Stimulated activated CD8-positive, alpha-beta memory T cell treated with anti-CD3 and anti-CD28 coated beads, Interleukin-15, amount 100 ng/mL, for 24 hours (primary cell): ENCODE measurements at places on chromosomes 16 and 17.

DNA sequence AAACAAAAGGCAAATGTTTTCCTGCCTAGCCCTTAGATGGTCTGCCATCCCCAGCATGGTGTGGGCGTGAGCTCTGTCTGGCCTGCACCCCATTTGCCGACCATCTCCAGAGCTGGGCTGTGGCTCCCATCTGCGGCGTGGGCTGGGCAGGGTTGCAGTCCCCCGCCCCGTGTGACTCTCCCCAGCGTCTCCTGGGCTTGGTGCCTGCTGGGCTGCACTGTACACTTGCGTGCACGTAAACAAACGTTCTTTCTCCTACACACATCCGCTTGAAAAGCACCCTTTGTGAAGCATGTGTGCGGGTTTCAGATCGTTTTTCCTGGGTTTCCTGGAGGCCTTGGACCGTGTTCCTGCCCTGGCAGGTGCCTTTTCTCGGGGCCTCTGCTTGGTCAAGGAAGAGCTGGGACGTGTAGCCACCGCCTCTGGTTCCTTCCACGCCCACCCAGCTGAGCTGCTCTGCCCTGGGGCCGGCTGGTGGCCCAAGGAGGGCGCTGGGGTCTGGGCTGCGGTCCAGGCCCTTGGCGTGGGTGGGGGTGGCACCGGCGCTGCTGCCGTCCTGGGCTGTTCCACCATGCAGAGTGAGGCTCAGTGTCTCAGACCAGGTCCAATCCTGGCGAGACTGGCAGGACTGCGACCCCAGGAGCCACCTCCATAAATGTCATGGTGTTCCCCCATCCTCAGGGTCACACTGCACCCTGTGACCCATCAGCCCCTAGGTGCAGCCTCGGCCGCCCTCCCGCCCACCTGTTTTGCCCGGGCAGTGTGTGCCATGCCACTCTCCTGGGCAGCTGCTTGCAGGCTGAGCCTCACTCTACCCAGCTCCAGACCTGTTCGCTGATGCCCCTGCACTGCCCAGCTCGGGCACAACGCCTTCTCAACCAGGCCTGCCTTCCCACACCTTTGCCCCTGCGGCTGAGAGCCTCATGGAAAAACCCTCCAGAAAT, 9.9 kb upstream of the BAIAP3 start:
- DNase-seq, result no peak

GRCh38 chr16:383326-384051, 1.7 kb upstream of the PGAP6 start:
- DNase-seq, result no peak

DNA sequence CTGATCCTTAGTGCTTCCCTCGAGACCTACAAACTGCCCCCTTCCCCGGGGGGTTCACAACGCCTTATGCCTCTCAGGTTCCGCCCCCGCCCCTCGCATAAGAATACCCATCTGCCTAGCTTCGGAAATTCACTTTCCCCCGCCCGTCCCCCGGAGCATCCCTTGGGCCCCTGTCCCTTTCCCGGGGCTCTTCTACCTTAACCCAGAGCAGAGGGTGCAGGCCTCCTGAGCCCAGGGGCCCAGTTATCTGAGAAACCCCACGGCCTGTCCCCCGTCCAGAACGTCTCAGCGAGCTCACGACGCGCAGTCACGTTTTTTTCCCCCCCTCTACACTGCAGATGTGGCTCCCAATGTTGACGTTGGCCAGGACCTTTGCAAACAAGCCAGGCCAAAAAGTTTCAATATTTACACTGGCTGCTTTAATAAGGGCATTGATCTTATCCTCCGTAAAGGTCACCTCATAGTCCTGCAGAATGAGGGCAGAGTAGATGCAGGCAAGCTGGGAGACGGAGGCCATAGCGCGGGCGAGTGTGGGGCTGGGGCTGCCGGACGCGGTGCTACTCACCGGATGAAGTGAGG, 1.4 kb upstream of the NBR1 start:
- peak; percentile 2 for DNase-seq

- DNase-seq, result no peak
Measured at GRCh38 chr16:46555951-46556350, 65.2 kb downstream of the SHCBP1 start.

DNA sequence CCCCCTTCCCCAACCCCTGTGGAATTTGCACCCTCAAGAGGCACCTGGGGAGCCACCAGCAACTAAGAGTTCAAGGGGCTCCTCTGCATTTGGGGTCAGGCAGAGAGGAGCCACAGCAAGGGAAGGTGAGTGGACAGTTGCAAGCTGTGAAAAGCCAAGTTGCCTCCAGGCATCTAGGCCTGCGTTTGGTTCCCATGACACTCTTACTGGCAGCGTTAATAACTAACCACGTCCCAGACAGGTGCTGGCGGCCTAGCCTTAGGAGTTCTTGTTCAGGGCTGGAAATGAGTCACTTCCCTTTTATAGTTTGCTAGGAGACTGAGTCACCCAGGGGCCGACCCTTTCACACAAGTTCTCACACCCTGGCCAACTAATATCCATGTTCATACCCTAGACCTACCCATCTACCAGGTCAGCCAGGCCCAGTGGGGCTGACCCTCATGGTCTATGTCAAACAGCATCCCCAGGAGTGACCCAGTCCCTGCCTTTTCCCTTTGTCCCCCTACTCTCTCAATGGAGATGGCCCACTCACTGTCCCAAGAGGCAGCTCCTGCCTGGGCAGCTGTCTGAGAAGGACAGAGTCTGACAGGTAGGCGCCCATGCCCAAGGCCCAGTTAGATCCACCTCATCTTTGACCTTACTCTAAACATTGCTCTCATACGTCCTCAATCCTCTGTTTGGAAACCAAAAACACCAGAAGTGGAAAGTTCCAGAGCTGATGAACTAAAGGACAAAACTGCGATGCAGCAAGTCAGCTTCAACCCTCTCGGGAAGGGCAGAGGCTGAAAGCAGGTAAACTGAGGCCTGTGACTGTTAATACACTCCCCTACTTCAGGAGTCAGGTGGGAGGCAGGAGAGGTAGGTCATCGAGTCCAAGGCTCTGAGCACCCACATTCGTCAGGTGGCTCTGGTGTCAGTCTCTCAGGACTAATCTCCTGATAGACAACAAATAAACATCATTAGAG, 300.6 kb downstream of the SOX9 start:
- DNase-seq, result no peak

- no peak for DNase-seq
Measured at GRCh38 chr17:29196769-29197515, 16.7 kb upstream of the MYO18A start.

DNA sequence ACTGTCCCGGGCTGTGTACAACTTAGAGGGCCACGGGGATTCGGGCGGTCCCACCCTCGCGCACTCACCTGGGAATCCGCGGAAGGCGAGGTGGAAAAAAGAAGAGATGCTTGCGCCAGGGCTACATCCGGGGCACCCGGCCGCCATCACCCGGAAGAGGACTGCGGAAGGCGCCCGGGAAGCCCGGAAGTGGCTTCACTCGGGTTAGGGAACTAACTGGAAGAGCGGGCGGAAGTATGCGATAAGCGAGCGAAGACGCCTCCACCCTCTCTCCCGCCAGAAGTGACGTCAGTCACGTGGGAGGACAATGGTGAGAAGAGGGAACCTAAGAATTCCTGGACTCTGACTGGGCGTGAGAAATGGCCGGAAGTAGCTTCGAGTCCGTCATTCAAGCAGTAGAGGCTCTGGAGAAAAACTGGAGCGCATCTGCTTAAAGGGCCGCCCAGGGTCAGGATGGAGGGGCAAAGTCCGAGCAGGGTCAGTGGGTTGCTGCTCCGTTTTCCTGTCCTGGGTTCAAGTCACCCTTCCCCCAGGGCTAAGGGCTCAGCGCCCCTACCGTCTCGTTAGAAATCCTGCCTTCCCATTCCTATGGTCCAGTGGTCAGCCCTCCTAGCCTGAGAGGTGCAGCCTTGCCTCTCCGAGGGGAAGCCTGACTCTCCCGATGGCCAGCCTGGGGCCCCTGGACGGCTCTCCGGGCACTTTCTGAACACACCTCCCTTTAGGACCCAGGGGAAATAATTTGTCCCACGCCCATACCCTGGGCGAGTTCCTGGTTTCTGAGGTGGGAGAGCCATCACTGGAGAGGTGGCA, at the start of gene CD2BP2:
Gene CD2BP2 (minus strand): TSS at position 165 of the 810 bp plus-strand sequence. CDS start 627 bp downstream, outside the sequence.
- peak; percentile 75 for DNase-seq

- DNase-seq, result no peak
Measured at GRCh38 chr17:45395569-45396415, 36.9 kb downstream of the ARHGAP27 start.
